ENCODE measurements at places on chromosomes 16 and 17. TPM values are rescaled to one million over a fixed set of nuclear protein-coding genes. Genes with fewer than 3 reads are reported as not detected.

Gene CCDC144A
- 1.2 TPM for total RNA-seq

Gene IGFBP4
- total RNA-seq: 1.9 TPM

Gene TMEM256
- total RNA-seq: 51.6 TPM

Gene SDR42E1
- 0.20 TPM for total RNA-seq

Gene JUP
- 252 TPM for total RNA-seq

Gene DPEP1
- 0.39 TPM for total RNA-seq

Gene RAI1
- 70.2 TPM for total RNA-seq
